ENCODE measurements at places on chromosomes 2 and 18.

GRCh38 chr18:23225503-23225902 lies 90.2 kb downstream of the CABLES1 start:
- DNase-seq, result peak; percentile 81

GRCh38 chr2:79882548-79882947 lies 369.7 kb downstream of the CTNNA2 start:
- DNase-seq, result no peak

DNA sequence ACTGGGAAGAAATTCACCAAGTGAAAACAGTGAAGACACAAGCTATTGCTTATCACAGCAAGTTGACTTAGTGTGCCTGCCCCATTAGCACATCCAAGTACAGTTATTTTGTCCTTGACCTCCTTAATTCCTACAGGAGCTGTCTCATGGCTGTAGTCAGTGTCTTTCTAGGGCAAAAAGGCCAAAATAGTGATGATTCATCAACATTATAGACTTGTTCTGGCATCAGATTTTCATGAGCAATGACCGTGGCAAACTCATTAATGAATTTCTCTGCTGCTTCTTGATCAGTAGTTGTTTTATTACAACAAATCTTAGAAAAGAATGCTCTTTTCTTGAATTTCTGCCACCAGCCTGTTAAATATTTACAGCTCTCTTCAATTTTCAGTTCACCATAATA lies 1169.3 kb upstream of the DDX18 start:
- no peak for DNase-seq

DNA sequence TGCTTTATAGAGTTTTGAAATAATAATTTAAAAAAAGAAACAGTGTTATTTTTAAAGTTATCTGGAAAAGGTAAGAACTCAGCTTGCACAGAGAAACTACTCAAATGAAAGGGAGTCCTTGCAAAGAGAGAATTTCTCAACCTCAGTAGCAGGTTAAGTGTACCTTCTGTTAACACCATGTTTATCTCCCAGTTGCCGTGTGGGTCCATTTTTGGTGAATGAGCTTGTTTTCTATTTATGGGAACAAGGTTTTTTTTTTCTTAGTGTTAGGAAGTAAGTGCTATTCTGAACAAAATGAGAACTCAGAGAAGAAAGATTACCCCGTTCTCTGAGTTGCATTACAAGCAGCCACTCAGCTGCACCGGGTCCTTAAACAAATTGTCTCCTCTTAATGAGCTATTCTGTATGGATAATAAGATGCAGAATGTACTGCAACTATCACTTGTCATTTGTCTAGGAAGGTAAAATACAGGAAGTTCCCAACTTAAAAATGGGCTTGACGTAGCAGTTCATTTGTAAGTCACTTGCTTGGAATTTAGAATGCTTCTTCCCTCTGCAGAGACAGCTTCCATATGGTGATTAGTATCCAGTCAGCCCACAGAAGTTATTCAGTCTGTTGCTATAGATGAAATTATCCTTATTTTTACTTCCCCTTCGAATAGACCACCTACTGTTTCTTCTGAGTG lies 74.9 kb downstream of the LTBP1 start:
- no peak for DNase-seq

DNA sequence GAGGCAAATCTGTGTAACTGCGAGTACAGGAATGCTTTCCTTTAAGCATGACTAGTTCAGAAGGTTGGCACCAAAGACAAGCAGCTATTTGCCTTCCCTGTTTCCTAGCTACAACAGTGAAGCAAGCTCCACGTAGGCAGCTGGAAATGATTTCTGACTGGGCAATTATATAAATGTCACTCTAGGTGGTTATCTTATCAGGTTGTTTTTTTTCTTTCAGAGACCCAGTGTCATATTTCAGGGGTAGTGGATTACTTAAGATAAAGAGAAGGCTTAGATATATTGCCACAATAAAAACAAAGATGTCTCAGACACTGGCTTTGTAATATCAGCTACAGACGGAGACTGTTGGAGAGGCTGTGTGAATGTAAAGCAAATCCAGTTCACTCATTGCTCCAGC lies 748.9 kb upstream of the NXPH2 start:
- DNase-seq, result peak; percentile 49

DNA sequence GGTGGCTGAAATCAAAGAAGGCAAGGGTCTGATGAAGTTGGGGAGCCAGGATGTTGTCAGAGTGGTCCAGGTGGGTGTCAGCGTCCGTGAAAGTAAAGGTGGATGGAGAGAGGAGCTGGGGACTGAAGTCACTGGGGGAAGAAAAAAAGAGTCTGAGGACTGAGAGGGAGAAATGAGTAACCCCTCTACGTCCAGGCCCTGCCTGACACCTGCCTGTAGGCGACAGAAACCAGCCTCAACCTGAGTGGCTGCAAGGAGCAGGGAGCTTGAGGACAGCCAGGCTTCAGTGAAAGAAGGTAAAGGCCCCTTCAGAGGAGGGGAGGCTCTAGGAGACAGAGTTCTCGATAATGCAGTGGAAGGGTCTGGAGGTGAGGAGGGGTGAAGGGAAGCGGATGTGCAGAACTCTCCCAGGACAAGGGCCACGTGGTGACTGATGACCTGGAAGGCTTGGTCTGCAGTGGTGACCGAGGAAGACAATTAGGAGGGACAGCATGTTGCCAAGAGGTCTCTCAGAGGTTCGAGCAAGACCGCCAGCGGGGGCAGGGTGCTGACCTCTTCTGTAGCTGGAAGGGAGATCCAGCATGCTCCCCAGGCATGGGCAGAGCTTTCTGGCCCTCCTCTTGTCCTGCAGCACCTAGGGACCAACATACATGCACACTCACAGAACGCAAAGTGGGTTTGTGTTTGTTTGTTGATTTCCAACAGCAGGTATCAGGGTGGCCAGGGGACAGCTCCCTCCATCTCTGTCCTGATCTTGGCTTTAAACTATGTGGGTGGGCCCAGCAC lies 86.6 kb upstream of the TMEM247 start:
- no peak for DNase-seq

DNA sequence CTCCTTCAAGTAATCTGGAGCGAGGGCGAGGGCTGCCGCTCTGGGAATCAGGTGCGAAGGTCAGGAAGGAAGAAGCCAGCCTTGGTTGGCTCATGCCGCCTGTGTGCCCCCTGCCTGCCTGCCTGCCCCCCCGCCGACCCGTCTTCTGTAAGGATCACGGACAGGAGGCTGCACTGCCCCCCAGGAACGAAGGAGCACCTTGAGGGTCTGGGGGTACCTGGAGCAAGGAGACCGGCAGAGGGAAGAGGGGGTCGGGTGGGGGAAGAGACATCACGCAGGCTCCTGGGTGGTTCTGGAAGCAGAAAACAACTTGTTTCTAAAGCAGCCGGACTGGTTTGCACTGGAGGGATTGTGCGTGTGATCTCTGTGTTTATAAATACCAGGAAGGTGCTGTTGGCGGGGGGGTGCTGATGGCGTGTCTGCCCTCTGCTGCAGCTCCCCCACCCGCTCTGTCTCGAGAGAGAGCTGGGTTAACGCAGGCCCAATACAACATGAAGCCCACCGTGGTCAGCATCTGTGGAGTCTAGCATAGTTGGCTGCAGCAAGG lies 1.7 kb downstream of the FOSL2 start:
- peak; percentile 53 for DNase-seq

DNA sequence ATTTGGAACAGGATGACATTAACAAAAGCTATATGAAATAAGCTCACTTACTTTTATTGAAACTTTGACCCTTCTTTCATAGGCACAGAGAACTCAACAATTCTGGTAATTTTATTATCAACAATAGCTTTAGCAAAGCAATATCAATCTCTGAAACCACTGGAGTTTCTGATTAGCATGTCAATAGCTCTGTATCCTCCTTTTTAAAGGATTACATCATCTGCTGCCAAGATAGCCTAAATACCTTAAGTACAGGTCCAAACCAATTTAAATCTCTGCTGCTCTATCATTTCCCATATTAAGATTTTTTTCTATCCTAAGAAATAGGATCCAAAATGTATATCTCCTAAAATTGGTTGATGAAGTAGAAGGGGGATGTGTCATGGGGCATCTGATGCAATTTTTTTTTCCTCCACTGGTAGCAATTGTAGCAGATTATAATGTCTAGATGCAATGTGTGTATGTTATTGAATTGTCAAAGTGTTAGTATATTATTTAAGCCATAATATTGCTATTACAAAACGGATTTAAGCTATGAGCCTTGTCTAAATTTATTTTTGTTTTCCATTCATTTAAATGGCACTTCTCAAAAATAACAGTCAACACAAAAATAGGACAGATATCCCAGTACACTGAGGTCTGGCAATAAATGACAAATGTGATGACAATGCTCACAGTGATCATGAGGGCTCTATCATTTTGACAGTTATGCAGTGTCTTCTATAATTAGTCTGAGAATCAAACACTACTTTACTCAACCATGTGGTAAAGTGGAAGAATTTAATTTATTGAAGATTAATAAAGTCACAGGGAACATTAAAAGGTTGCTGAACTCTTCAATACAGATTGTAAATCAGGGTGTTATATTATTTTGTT lies 328.4 kb downstream of the CDH7 start:
- no peak for DNase-seq

GRCh38 chr2:156338578-156338977 lies 6.1 kb upstream of the NR4A2 start:
- no peak for DNase-seq

DNA sequence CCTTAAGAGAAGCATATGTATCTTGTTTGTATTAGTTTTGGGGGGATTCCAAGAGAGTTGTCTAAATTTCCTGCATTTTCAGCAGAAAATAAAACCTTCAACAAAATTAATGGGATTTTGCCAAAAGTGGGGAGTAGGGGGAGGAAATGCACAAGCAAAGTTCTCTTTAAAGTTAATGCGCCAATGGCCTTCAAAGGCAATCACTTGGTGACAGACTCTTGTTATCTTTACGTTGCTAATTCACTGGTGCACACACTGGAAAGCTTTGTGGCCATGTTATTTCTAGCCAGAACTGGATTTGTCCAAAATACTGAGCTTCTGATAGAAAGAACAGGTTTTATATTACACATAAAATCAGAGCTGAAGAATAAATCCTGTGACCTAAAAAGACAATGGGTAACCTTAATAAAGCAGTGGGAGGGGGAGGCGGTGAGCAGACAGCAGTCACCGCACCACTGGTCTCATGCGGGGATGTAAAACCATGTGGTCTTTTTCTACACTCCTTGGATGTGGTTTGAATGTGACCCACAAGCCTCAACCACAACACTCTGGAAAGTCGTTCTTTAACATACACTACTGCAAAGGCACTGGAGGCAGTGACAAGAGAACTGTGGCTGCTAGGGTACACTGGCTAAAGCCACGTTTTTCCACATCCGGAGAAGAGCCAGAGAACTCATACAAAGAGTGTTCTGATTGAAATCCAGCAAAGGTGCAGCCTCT lies 176.9 kb upstream of the SMAD7 start:
- DNase-seq, result peak; percentile 56

DNA sequence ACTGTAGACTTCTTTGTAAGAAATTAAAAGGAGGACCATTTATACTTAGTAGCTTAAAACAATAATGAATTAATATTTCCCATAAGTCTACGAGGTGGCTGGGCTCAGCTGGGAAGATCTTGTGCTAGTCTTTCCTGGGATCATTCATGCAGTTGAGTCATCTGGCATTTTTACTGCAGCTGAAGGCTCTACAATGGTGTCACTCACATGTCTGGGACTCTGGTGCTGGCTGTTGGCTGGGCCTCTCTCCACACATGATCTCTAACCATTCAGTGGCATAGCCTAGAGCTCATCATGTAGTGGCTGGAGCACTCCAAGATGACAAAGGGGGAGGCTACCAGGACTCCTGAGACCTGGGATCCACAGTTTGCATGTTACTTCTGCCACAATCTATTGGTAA lies 35.5 kb downstream of the CLASP1 start:
- DNase-seq, result no peak

DNA sequence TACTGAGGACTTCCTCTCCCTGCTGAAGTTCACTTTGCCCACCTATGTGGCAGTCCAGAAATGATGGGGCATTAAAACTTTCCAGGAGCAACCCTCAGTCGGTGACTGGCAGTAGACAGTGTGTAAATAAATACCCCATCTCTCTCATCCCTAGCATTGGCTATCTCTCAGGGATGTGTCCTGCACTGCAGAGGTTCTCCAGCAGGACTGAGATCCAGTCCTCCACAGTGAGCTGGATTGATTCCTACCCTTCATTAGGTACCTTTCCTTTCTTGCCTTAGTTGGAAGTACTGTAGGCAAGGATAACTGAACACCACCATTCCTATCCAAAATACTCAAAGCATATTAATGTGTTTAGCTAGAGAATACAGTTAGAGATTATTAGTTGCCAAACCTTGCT lies 441.8 kb downstream of the SPAG16 start:
- DNase-seq, result no peak

- DNase-seq, result peak; percentile 95
Measured at GRCh38 chr2:47069628-47070154, 85.4 kb downstream of the STPG4 start.

DNA sequence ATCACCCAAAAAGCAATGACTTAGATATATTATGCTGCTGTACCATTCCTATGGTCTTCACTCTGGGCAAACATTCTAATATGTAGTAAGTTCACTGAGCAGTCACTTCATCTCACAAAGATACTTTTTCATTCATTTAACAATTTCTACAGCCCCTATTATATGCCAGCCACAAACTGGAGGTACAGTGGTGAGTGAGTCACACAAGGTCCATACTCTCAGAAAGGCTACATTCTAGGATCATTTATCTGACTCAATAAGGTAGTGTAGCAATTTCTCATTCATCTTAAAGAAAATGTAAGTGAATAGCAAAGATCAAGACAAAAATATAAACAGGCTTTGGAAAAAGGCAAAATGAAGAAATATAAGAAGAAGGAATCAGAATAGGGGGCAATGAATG lies 40.5 kb downstream of the NHEJ1 start:
- no peak for DNase-seq

GRCh38 chr2:159067971-159068370 lies 99.5 kb downstream of the TANC1 start:
- no peak for DNase-seq

GRCh38 chr2:128319631-128320191 lies 1.0 kb upstream of the HS6ST1 start:
- DNase-seq, result peak; percentile 56

DNA sequence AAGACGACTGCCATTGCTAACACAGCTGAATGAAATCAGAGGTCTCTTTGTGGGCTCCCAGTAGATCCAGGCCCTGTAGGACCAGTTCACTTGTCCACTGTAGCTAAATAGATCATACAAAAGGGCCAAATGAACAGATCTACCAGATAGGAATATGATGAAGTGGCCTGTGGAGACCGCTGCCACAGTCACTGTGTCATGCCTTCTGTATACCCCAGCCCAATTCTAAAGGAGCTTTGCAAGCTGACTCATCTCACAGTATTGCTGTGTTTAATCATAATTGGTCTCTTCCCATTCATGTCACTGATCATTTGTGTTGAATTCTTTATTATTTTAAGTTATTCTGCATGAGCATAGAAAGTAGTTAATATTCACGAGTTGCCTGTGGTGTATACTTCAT lies 125.8 kb downstream of the MTCL1 start:
- DNase-seq, result no peak

DNA sequence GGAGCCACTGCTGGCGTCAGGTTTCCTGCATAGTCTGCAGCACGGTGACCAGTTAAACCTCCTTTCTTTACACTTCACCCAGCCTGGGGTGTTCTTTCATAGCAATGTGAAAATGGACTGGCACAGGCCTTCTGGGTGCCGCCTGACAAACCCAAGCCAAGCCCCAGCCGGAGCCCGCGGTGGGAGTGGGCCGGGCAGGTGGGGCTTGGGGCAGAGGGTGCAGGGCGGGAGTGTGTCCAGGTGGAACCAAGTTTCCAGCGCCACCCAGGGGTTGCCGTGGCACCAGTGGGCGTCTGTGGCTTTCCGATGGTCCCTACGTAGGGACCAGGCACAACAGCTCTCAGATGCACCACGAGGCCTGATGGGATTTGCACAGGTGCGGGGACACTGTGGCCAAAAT lies 75.8 kb downstream of the RTP5 start:
- DNase-seq, result no peak

- no peak for DNase-seq
Measured at GRCh38 chr18:56992777-56993176, 154.1 kb upstream of the BOD1L2 start.

Measured in kidney (tissue), 22 donors.